Natural killer cell (primary cell): ENCODE measurements at places on chromosomes 11 and 22. TPM values are rescaled to one million over a fixed set of nuclear protein-coding genes. Genes with fewer than 3 reads are reported as not detected.

DNA sequence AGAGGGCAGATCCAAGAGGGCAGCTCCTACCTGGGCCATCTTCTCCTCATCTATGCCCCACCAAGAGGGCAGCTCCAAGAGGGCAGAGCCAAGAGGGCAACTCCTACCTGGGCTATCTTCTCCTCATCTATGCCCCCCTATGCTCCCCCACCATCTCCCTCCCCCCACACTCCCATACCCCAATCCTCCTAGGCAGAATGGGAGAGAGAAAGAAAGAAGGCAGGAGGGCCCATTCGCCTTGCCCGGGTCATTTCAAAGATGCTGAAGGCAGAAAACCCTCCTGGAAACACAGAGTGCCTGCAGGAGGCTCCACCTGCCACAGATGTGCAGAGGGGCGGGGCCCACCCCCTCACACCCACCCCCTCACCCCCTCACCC lies 78.5 kb downstream of the BUD13 start:
- DNase-seq = no peak
- no peak overlapping the region for H3K4me3 ChIP-seq
- H3K27me3 ChIP-seq = no peaks in the 10 kb centered on the region
- H3K27ac ChIP-seq = no peak overlapping the region
- H3K4me1 ChIP-seq = no peaks in the 10 kb centered on the region

ANO9 gene
- total RNA-seq = 21.3 TPM

GRCh38 chr11:111663820-111664219 lies 61.6 kb downstream of the SIK2 start:
- H3K27ac ChIP-seq = no peak overlapping the region
- H3K36me3 ChIP-seq = no peaks in the 10 kb centered on the region
- no peaks in the 10 kb centered on the region for H3K27me3 ChIP-seq
- no peak overlapping the region for H3K4me3 ChIP-seq
- no peaks in the 10 kb centered on the region for H3K4me1 ChIP-seq

DNA sequence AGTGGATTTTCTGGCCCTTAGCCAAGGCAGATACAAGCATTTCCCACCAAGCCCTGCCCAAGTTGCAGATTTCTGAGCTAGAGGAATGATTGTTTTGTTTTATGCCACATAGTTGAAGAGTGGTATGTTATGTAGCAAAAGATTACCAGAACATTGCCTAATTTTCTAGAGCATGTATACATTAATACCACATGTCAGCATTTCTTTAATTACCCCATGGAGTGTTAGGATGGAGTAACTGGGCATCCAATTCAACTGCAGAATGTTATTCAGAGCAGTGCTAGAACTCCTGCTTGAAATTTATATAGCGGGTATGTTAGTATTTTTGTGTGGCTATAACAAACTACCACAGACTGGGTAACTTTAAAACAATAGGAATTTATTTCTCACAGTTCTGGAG lies 24.4 kb upstream of the CYP2R1 start:
- no peaks in the 10 kb centered on the region for H3K27me3 ChIP-seq
- no peak overlapping the region for H3K27ac ChIP-seq
- no peak for DNase-seq

DNA sequence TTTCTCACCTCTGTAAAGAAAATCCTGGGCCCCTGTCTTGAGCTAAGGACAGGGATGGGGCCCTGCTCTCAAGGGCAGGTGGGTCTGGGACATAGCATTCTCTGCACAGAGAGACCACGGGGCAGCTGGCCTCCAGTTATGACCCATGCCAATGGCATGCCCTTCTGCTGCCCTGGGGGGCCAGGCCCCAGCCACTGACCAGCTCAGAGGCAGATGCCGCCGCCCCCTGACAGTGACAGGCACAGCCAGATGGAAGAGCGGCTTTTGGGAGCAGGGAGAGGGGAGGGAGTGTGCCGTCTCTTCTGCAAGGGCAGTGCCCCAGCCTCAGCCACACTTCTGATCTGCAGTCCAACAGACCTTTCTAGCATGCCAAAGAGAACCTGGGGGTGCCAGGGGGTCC lies 114.8 kb upstream of the NAV2 start:
- H3K36me3 ChIP-seq = no peaks in the 10 kb centered on the region
- no peak for DNase-seq
- H3K27me3 ChIP-seq = no peaks in the 10 kb centered on the region
- no peak overlapping the region for H3K4me3 ChIP-seq
- no peaks in the 10 kb centered on the region for H3K4me1 ChIP-seq
- H3K27ac ChIP-seq = no peak overlapping the region

- DNase-seq = no peak
- H3K27ac ChIP-seq = no peak overlapping the region
- no peaks in the 10 kb centered on the region for H3K4me1 ChIP-seq
- no peaks in the 10 kb centered on the region for H3K36me3 ChIP-seq
- no peak overlapping the region for H3K4me3 ChIP-seq
These were observed 32.6 kb downstream of the MS4A6A start for GRCh38 chr11:60150279-60150678.

- peak; percentile 61 for DNase-seq
- peaks cover 36% of the 10 kb centered on the region for H3K27me3 ChIP-seq
- no peaks in the 10 kb centered on the region for H3K36me3 ChIP-seq
- H3K4me1 ChIP-seq = peaks cover 52% of the 10 kb centered on the region
- peak overlapping the region; percentile 72 for H3K27ac ChIP-seq
These were observed 4.7 kb upstream of the SHISA8 start for GRCh38 chr22:41919357-41920224.

MUC5AC gene
- total RNA-seq = not detected

PPFIA1 gene
- total RNA-seq = 51.7 TPM

GRCh38 chr11:100922121-100922520 lies 207.5 kb downstream of the PGR start:
- H3K36me3 ChIP-seq = no peaks in the 10 kb centered on the region
- no peaks in the 10 kb centered on the region for H3K27me3 ChIP-seq
- H3K27ac ChIP-seq = no peak overlapping the region
- no peak overlapping the region for H3K4me3 ChIP-seq
- no peak for DNase-seq
